ENCODE measurements at places on chromosomes 1 and 21. TPM values are rescaled to one million over a fixed set of nuclear protein-coding genes. Genes with fewer than 3 reads are reported as not detected.
A peak's percentile ranks its signal among the peaks of the same experiment; 100 is the strongest.

The NUF2 gene
- 69.9 TPM for total RNA-seq

The KRTAP21-2 gene
- not detected for total RNA-seq

The WDR64 gene
- 0.13 TPM for total RNA-seq

The CHIA gene
- total RNA-seq = not detected

The SLC45A3 gene
- not detected for total RNA-seq

The EIF4G3 gene
- total RNA-seq = 49.2 TPM

The NCMAP gene
- not detected for total RNA-seq

The KRTAP19-1 gene
- total RNA-seq = not detected

DNA sequence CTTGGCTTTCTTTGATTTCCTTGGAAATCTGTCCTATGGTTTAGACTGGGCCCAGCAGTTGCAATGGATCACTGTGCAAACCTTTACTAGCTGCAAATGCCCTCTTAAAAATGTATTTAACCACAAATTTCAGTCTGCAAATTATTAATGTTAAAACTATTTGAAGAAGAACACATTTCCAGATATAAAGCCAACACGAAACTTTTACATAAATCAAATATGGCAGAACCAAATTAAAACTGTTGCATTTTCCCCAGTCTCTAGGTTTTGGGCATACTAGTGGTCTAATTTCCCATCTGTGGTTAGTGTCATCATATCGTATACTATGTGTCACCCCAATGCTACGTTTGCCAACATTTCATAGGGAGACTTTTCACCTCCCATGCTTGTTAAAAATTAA, 52.3 kb downstream of the HMCN1 start:
- DNase-seq = no peak

GRCh38 chr1:13948396-13948795, 248.4 kb downstream of the PRDM2 start:
- DNase-seq = no peak

GRCh38 chr1:10324627-10325026, 74.2 kb upstream of the PGD start:
- peak; percentile 44 for DNase-seq

DNA sequence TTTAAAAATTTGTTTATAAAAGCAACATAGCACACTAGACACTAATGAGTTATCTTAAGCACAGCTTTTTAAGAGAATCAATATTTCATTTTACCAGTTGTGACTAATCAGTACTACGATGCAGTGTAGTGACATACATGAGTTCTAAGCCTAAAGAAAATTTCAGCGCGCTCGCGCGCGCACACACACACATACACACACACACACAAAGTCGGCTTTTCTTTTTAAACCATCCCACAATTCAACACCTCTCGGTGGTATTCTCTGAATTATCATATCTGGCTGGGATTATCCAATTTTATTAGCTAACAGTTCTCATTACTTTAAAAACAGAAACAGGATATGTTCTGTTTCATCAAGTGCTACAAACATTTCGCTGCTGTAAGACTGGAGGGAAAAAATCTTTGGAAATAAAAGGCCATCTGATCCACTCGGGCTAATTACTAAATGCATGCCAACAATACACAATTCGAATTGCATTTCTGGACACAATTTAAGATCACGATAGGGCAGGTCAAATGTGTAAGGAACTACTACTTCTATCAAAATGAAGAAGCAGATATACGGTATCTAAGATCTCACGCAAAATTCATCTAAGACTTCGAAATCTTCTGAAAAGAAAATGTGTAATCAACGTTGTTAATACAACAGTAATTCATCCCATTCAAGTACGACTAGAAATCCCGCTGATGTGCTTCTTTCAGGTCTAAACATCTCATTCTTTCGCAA, 1.2 kb downstream of the TUT4 start:
- DNase-seq = peak; percentile 49

- DNase-seq = no peak
Measured at GRCh38 chr1:201508809-201509208, 1.9 kb upstream of the CSRP1 start.

GRCh38 chr21:46504666-46505065, 46.0 kb downstream of the DIP2A start:
- no peak for DNase-seq

GRCh38 chr1:16046842-16047241, 3.3 kb downstream of the CLCNKB start:
- no peak for DNase-seq

DNA sequence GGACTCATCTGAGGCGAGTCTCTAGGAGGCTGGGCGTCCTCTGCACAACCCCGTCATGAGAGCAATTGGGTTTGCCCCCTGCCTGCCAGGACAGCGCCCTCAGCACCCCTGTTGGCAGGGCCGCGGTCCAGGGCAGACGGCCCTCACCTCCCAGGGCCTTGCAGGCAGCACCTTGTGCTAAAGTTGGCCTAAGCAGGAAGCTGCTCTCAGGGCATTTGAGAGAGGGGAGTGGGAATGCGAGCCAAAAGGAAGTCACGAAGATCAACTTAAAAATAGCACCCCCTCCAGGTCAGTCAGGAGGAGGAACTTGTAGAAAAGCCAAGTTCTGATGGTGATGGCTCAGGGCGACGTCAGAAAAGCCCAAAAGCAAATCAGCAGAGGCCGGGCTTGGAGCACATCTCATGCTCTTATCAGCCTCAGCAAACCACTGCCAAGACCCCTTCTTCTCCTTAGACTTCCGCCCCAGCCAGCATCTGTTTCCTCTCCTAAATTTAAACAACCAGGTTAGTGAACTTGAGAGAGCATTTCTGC, 12.6 kb upstream of the ADORA3 start:
- DNase-seq = no peak

DNA sequence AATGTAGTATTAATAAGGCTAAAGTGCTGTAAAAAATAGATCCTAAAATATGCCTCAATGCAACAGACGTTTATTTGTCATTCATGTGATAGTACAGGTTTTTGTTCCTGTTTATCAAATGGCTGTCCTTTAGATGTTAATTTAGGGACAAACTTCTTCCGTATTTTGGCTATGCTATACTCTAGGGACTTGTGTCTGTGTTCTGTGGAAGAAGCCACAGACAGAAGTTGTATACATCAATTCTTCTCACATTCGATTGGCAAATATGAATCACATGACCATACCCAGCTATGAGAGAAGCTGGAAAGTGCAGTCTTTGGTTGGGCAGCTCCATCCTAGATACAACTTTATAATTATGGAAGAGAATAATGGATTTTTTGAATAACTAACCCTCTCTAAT, 232.7 kb upstream of the SNX7 start:
- no peak for DNase-seq

DNA sequence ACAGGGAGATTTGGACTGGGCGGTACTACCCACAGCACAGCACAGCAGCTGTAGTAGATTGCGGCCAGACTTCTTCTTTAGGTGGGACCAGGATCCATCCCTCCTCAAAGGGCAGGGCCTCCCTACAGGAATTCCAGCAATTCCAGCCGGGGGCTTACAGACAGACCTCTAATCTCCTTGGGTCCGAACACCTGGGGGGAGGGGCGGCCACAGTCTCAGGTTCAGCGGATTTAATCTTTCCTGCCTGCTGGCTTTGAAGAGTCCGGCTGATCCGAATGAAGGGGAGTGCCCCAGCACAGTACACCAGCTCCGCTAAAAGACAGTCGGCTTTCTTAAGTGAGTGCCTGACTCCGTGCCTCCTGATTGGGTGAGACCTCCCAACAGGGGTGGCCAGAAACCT, 1708.5 kb downstream of the BRINP3 start:
- no peak for DNase-seq

- DNase-seq = peak; percentile 32
Measured at GRCh38 chr1:116986421-116987255, 14.9 kb upstream of the CD101 start.

DNA sequence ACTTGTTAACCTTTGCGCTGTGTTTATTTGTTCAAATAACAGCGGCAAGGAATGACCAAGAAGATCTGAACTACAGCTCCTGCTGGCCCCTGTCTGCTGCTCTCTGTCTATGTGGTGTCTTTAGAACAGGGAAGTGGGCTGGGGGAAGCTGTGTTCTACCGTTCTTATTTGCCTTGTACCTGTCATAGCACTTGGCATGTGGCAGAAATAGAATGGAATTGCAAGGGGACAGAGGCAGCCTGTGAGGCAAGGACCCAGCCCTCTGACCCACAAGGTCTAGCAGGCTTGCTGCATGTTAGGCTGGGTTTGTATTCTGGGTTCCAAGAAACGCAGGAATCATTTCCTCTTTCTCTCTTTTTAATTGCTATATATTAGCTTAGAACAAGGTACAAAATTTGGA, 20.7 kb downstream of the HMGCS2 start:
- DNase-seq = no peak

DNA sequence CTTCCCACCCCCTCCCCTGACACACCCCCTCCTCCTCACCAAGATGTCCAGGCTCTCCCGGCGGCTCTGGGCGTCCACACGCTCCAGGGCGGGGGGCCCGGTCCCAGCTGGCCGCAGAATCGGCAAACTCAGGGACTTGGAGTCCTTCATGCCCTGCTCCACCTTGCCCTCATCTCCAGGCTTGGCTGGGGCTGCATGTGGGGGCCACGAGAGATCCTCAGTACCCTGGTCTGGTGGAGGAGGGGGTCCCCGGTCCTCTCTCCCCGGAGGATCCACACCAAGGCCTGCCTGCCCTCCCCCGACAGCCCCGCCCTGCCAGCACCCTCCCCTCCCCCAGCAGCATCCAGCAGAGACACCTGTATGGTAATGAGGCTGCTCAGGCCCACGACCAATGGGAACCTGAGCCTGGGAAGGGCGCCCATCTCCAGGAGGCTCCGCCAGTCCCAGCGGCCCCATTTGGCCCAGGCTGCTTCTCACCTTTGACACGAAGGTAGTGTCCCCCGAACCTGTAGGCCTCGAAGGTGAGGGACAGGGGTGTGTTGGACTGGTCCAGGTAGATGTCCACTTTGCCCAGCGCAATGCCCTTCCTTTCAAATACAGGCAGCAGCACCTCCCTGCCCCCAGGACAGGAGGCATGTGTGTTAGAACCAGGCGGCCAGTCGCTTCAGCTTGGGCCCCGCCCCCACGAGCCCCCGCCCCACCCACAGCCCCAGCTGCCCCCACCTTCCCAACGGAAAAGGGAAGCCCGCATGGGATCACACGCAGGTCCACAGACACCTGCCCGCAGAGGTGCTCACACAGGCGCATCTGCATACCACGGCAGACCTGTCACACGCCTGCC, 8.2 kb upstream of the TNFRSF25 start:
- DNase-seq = no peak

DNA sequence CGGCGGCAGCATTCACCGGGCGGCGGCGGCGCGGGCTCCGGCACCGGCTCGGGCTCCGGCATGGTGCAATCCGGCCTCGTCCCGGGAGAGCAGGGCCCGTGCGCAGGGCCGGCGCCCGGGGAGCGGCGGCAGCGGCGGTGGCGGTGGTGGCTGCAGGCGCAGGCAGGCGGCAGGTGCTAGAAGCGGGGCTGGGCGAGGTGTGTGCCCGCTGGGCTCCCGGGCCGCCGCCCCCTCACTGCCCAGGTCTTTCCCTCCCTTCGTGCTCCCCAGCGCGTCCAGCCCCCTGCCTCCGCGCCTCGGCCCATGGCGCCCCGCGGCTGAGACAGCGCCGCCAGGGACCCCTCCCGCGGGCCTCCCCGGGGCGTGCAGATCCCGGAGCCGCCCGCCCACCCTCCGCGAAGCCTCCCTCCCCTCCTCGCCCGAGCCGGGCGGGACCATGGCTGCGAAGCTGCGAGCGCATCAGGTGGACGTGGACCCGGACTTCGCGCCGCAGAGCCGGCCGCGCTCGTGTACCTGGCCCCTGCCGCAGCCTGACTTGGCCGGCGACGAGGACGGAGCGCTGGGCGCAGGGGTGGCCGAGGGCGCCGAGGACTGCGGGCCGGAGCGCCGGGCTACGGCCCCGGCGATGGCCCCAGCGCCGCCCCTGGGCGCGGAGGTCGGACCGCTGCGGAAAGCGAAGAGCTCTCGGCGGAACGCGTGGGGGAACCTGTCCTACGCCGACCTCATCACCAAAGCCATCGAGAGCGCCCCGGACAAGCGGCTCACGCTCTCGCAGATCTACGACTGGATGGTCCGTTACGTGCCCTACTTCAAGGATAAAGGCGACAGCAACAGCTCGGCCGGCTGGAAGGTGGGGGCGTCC, 492 bp downstream of the FOXO6 start:
- DNase-seq = no peak

DNA sequence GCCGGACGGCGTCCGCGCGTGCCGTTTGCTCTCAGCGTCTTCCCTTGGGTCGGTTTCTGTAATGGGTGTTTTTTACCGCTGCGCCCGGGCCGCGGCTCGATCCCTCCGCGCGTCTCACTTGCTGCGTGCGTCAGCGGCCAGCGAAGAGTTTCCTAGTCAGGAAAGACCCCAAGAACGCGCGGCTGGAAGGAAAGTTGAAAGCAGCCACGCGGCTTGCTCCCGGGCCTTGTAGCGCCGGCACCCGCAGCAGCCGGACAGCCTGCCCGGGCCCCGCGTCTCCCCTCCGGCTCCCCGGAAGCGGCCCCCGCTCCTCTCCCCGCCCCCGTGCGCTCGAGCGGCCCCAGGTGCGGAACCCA, 159.8 kb downstream of the RUNX1 start:
- DNase-seq = peak; percentile 58

- DNase-seq = no peak
Measured at GRCh38 chr1:234226113-234226818, 147.0 kb upstream of the COA6 start.

DNA sequence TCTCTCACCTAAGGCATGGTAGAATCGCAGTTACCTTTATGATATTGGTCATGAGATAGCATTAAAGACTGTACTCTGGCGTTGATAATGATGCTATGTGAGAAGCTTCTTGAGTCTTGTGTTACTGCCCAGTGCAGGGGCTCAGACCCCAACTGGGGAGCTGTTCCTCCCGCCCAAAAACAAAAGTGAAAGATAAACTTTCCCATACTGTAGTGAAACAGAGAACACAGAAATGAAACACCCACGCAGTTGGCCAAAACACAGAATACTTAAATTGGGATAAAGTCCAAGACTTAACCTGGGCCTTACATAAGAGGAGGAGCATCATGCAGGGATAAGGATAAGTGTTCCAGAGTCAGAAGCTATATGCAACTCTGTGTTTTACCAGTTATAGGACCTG, 130.6 kb downstream of the HHIPL2 start:
- DNase-seq = no peak

DNA sequence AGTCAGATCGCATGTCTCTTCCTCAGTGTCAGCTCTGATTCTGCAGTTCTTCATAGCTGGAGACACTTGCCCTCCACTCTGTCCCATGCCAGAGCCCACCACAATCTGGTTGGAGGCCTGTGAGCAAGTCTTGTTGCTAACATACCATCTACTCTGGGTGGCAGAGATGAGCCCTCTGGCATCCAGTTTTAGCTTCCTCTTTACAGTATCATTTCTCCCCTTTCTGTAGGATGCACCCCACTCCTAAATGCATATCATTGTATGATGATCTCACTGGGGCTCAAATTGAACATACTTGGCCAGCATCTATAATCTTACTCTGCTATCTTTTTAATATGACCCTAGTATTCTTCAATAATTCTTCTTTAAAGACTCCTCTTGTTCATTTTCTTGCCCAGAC, 16.9 kb downstream of the PCNX2 start:
- no peak for DNase-seq
